Dermis microvascular lymphatic vessel endothelial cell (primary cell): ENCODE measurements at places on chromosomes 2 and 18.

DNA sequence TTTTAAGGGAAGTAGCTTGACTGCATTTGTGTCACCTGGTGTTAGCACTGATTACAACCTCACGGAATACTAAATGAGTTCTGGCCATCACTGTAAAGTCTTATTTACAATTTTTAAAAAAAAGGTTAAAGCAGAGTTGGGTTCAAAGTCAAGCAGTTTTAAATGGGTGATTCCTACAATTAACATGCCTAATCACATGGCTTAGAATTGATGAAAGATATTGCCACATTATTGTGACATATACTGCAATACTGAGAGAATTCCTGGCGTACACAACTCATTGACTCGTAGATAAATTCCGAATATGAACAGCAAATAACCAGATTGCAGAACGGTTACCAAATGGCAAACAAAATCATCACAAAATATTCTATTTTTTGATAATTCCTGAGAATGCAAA lies 34.2 kb downstream of the ROCK2 start:
- no peak for DNase-seq

GRCh38 chr2:107306881-107307280 lies 420.9 kb upstream of the ST6GAL2 start:
- no peak for DNase-seq

DNA sequence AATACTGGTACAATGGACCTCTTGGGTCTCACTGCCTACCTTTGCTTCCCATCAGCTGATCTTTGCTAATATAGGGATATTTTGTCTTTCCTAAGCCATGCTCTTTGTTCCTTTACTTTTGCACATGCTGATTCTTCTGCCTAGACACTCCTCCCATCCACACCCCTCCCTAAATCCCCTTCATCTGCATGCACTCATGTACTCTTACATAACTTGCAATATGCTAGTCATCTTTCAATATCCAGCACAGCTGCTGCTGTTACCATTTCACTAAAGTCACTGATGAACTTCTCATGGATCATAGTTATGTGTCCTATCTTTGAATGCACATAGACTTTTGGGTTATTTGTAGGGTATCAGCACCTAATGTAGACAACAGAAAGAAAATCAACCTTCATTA lies 18.5 kb upstream of the DTNA start:
- no peak for DNase-seq

GRCh38 chr18:32480581-32480980 lies 9.9 kb upstream of the GAREM1 start:
- DNase-seq, result no peak

DNA sequence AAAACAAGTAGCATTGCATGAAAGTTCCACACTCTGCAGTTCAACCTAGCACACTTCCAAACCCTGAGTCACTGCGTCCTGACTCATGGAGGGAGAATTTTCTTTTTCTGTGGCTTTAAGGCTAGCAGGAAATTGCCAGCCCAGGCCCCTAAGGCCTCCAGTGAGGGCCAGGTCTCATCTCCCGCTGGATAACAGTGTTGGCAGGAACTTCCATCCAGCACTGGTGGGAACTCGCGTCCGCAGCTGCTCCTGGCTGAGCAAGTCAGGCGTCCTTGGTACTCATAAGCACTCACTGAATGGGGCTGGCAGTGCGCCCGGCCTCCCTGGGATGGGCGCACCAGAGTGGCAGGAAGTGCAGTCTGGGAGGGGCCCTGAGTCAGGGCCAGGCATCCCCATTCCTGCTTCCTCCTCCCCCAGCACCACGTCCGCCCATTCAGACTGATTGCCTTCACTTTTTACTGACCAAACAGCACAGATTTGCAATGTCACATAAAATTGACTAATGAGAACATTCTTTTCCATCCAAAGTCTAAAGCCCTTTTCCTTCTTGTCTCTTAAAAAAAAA lies 14.3 kb downstream of the MALL start:
- peak; percentile 99 for DNase-seq

DNA sequence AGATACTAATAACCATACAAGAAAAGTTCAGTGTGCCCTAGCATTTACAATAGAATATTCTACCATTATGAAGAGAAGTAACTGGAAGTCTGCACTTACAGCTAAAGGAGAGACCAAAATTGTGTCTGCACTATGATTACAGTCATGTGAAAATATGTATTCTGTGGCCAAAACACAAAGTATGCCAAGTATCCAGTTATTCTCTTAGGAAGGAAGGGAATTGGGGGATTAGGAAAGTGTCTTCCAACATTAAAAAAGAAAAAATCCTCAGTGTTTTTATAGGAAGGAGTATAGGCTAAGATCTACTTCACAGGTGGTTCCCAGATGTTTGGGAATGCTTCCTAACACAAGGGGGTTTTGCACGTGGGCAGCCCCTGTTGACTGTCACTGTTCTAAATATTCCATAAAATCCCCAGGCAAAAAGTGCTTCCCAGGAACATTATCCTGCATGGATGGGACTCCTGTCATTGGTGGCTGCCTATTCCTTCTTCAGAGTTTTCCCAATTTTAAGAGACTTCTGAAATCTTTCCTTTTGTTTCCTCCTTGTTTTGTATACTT lies 180.2 kb upstream of the KLHL29 start:
- no peak for DNase-seq

- DNase-seq, result no peak
These were observed 235.1 kb downstream of the ANKRD36B start for GRCh38 chr2:97354576-97354975.
